ENCODE measurements at places on chromosomes 16 and 17.

- no peak for DNase-seq
These were observed 19.0 kb downstream of the SLC7A6 start for GRCh38 chr16:68283346-68283745.

GRCh38 chr17:16107165-16107770 lies 107.6 kb downstream of the TTC19 start:
- no peak for DNase-seq

DNA sequence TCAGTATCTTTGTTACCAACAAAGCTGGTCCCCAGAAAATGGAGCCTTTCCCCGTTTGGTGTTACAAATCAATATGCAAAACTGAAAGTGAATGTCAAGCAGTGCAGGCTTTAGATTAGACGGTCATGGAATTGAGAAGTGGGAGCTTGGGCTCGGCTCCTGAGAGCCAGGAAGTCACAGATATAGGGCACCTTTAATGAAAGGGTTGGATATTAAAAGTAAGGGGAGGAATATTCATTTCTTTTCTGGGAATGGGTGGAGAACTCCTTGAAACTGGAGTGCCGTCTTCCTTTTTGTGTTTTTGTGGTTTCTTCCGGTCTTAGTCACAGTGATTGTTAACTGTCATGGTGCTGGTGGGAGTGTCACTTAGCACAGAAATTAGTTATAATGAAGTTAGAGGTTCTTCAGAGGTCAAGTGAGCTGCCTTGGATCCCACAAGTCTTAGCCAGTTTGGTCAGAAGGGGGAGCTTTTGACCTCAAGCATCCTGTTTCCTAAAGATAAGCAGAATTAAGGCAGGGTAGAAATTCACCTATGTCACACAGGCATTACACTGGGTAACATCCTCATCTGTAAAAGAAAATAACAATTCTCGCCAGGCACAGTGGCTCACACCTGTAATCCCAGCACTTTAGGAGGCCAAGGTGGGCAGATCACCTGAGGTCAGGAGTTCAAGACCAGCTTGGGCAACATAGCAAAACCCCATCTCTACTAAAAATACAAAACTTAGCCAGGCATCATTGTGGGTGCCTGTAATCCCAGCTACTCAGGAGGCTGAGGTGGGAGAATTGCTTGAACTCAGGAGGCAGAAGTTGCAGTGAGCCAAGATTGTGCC lies 9.6 kb upstream of the EIF1 start:
- peak; percentile 75 for DNase-seq

- no peak for DNase-seq
These were observed 8.8 kb upstream of the CEP20 start for GRCh38 chr16:15897121-15897780.

DNA sequence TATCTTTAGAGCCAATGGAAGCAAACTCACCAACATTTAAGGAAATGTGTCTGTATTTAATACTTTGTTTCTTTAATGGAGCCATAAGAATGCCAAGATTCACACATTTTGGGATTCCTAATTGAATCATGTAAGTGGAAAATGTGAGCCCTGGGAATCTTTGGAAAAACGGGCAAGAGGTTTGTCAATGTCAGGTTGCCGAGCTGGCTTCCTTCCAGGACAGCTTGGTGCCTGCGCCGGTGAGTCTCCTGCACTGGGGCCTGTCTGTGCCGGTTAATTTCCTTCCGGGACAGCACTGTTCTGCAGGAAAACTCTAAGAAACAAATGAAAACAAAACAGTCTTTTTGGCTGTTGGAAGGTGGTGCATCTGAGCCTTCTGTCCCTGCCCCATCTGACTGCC lies 210.6 kb downstream of the HAPSTR1 start:
- DNase-seq = no peak

DNA sequence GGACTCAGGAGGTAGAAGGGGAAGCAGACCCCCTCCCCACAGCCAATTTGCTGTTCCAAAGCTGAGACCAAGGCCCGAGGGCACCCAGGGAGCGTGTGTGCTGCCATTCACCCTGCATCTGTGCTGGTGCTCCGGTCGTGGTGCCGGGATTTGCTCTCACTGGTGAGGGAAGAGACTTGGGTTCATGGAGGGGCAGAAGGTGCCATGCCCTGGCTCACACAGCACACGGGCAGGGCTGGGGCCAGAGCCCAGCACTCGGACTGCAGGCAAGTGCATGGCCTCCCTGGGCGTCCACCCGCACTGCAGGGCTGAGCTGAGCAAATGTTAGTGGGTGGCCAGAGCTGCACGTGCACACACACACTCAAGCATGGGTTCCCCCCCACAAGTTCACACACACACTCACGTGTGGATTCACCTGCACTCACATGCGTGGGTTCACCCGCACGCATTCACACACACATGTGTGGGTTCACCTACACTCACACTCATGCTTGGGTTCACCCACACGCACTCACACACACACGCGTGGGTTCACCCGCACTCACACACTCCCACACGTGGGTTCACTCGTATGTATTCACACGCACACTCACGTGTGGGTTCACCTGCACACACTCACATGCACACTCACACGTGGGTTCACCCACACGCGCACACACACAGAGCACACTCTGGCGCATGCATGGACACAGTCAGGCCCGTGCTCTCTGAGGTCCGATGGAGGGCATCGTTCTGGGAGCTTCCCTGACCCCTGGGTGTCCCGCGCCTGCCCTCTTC lies 57.0 kb upstream of the CBFA2T3 start:
- no peak for DNase-seq

DNA sequence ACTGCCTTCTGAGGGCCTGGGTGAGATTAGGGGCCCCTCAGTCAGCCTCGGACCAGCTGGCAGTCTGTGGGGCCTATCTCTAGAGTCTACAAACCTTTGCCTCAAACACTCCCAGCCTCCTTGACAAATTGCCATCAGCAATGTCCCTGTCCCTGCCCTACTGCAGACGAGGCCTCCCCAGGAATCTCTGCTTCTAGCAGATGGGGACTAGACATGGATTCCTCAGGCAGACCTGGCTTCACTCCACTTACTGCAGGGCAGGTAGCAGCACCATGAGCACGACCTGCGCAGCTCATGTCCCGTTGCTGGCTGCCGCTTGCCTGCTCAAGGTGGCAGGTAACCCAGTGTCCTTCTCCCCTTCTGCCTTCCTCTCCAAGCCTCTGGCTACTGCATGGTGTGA lies 49.1 kb downstream of the PLD6 start:
- no peak for DNase-seq

- no peak for DNase-seq
These were observed 9.5 kb upstream of the ZNF750 start for GRCh38 chr17:82849076-82849945.

GRCh38 chr17:65231662-65232335 lies 94.6 kb downstream of the RGS9 start:
- DNase-seq = peak; percentile 29

DNA sequence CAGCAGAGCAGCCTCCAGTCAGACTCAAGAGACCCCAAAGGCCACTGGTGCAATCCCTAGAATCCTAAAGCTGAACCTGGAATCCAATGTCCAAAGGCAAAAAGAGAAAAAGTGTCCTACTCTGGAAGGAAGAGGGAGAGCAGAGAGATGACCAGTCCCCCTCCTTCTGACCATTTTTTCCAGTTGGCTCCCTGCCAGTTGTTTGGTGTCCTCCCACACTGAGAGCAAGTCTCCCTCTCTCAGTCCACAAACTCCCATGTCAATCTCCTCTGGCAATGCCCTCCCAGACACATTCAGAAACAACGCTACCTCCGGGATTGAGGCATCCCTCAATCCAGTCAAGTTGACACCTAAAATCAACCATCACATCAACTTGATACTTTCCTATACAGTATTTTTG lies 4.3 kb upstream of the CLEC19A start:
- no peak for DNase-seq

GRCh38 chr17:27920569-27920968 lies 27.4 kb upstream of the LYRM9 start:
- DNase-seq = no peak

DNA sequence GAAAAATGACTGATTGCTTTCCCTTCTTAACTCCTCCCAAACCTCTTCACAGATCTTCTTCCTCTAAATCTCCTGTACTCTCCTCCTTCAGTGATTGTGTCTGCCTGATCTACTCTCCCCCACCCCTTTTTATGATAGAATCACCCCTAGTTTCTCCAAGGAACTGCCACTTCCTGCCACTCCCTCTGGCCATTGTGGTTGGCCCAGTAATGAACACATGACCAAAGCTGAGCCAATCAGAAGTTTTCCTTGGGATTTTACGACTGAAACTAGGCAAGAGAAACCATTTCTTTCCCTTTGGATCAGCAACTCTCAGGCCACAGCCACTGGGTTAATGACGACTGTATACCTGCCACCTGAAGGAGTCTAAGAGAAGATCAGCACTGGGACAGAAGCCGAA lies 15.9 kb downstream of the IRX3 start:
- DNase-seq = no peak

DNA sequence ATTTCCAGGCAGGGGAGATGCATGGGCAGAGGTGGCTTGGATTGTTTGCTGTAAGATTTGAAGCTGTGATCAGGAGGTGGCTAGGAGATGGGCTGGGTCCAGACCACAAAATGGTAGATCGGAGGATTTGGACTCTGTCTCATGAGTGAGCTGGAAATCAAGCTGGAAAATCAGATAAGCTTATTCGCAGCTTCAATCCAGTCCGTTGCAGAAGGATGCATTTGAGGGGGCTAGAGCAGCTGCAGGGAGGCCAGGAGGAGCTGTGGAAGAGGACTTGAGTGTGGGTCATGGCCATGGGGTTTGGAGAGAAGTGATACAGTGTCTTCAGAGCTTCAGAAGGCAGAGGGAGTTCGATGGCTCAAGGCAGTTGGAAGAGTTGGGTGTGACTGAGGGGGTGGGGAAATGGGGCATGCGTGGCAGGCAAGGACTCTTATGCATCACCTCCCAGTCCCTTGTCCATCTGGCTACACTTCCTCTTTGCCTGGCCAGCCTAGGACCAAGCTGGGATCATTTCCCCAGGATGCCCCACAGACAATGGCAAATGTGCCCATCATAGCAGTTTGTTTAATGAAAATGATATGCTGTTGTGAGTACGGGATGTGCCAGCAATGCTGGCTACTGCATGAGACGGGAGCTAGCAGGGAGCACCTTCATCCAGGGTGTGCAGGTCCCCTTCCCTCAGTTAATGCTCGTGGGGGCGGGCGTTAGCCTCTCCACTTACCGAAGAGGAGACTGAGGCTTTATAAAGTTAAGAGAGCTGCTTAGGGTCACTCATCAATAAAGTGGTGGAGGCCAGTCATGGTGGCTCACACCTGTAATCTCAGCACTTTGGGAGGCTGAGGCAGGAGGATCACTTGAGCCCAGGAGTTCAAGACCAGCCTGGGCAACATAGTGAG lies 20.6 kb downstream of the QPRT start:
- no peak for DNase-seq

DNA sequence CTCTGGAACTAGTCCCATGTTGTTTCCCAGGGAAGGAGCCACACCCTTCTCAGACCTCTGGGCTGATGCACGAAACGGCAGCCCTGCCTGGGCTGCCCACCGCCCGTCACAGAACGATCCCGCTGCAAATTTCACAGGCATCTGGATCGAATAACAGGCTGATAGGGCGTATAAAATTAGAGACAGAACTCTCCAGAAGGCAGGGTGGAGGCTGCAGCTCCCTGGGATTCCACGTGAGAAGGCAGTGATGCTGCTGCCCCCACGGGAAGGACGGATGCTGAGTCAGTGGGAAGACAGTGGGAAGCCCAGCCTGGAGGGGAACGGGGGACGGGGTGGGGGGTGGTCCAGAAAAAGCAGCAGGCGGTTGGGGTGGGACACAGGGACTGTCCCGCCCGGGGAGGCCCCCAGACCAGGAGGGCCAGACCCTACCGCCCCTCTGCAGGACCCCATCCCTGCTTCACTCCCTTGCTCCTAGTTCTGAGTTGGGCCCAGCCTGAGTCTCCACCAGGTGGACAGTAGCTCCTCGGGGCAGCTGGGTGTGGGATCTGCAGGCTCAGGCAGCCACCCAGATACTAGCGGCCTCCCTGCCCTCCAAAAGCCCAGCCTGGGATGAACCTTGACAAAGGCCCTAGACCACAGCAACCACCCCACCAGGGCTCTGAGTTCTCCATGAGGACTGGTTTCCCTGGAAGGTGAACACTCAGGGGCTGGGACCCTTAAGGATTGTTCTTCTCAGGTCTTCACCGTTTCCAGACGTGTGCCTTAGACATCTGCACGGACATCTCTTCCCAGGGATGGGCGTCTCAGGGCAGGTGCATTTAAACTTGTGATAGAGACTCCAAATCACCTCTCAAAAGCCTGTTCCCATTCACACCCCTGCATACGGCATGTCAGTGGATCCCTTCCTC lies 117.8 kb downstream of the METRNL start:
- DNase-seq = no peak

DNA sequence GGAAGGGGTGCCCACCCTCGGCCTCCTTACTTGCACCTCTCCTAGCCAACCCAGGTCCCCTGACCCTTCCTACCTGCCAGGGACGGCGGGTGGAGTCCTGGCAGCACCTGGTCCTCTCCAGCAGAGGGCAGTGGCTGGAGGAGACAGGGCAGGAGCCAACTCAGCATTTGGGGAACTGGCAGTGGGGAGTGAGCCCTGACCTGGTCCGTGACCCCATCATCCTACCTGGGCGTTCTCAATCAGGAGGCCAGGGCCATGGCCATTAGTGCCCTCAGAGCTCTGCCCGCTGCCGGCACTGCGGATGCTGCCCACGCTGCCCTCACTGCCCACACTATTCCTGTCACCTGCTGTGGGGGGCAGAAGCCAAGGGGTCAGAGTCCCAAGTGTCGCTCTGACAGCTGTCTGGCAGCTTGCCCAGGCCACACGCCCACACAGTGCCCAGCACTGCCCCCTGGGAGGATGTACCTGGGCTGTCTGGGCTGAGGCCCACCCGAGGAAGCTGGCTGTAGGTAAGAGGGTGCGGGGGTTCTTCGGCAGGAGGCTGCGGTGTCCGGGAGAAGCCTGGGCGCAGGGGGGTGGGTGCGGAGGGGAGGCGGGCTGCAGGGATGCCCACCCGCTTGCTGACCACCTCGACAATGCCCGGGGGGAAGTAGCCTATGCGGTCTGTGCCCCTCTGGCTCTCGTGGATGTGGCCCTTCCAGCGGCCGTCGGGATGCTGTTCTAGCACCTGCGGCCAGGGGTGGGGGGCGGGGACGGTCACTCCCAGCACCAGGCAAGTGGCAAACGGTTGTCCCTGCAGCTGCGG lies 10.8 kb downstream of the CASKIN2 start:
- peak; percentile 26 for DNase-seq

DNA sequence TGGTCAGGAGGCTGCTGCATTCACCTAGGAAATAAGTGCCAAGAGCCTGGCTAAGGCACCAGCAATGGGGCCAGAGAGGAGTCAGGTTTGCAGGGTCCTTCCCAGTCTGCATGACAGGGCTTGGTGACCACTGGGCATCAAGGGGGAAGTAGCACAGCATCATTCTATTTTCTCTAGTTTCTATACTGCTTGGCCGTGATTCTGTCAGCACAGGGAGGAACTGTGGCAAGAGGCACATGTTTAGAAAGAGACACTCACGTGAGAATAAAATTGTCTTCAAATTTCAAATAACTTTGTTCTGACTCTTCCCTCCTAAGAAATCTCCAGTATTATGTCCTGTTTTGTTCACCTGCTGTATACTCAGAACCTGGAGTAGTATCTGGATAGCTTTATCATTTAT lies 37.8 kb downstream of the ERN1 start:
- no peak for DNase-seq

- no peak for DNase-seq
These were observed at the start of gene RRAD for GRCh38 chr16:66925322-66925840. RRAD (minus strand) TSS chr16:66925535; CDS start chr16:66925179, 356 bp downstream.

- no peak for DNase-seq
These were observed 7.5 kb downstream of the NME3 start for GRCh38 chr16:1763521-1764511.

Measured in CD4-positive, CD25-positive, alpha-beta regulatory T cell (primary cell).